Transverse colon (tissue), 4 donors: ENCODE measurements at places on chromosomes 12 and 14.

GRCh38 chr12:132253698-132254480 lies 75.5 kb downstream of the GALNT9 start:
- no peak for DNase-seq

- DNase-seq: no peak
These were observed 8.4 kb downstream of the HOXC8 start for GRCh38 chr12:54017027-54017788.

GRCh38 chr12:58801986-58802385 lies 118.3 kb downstream of the LRIG3 start:
- no peak for DNase-seq

DNA sequence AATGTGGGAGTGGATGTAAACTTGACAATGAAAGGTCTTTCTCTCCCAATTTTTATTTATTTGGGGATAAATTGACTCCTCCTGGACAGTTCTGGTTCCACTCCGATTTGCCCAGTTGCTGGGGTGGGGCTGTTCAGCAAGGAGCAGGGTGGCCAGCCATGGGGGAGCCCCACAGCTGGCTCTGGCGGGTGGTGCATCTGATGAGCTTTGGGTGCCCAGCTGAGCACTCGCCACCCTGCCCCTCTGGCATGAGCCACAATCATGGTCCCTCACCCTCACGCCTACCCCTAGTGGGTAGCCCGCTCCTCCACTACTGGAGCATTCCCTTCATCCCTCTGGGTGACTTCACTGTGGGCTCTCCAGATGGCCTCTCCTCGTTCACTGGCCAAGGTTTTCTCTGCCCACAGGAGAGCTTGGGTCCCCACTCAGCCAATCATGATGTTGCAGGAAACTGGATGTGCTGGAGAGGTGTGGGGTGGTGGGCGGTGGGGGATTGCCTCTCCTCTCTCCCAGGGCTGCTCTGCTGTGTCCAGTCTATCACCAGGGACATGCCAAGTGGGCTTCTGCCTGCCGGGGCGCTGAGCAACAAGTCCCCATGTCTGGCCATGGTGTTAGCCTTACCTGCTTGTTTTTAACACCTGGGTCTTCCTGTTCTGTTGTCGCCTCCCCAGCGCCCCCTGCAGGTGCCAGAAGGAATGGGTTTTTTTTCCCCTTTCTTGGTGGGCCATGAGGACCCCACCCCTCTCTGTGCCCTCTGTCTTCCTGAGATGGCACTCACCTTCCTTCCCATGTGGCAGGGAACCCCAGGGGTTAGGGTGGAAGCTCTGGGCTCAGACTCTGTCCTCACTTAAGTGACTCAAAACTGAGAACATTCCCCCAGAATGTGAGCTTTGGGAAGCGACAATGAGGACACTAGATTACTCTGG lies 3.4 kb downstream of the CYP46A1 start:
- no peak for DNase-seq

DNA sequence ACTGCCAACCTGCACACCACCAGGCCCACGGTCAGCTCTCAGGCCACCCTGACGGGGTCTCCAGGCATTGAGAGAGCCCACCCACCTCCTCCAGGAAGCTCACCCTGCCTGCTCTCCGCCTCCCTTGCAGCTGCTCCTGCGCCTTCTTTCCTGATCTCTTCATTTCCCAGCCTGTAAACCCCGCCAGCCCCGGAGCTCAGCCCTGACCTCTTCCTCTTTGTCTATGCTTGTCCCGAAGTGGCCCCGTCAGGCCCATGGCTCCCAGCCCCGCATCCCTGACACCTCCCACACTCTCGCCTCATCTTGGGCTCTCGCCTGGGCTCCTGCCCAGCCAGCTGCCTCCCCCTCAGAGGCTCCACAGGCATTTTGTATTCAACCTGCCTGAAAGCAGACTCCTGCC lies 139.3 kb downstream of the CALM1 start:
- DNase-seq: no peak

- DNase-seq: no peak
These were observed 57.9 kb downstream of the FZD10 start for GRCh38 chr12:130219929-130220705.
